ENCODE measurements at places on chromosomes 2 and 18.

- DNase-seq, result no peak
Measured at GRCh38 chr2:139409212-139409611, 629.0 kb upstream of the NXPH2 start.

GRCh38 chr2:16321872-16322271, 343.8 kb downstream of the CYRIA start:
- peak; percentile 43 for DNase-seq

DNA sequence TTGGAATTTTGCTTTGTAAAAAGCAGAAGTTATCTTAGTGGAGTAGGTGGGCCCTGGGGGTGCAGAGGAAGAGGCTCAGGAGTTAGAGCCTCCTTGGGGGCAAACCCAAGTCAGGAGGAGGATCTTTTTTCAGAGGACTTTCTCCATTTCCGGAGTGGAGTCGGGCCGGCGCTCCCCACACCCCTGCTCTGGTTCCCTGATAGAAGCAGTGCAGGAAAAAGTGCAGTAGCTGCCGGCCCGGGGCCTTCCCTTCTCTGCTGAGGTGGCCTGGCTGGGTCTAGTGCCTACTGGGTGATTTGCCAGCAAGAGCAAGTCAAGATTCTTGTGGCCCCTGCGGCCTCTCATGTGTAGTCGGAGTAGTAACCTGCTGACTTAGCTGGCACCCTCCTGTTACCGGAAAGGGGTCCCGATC, 124.2 kb upstream of the HS6ST1 start:
- peak; percentile 58 for DNase-seq

DNA sequence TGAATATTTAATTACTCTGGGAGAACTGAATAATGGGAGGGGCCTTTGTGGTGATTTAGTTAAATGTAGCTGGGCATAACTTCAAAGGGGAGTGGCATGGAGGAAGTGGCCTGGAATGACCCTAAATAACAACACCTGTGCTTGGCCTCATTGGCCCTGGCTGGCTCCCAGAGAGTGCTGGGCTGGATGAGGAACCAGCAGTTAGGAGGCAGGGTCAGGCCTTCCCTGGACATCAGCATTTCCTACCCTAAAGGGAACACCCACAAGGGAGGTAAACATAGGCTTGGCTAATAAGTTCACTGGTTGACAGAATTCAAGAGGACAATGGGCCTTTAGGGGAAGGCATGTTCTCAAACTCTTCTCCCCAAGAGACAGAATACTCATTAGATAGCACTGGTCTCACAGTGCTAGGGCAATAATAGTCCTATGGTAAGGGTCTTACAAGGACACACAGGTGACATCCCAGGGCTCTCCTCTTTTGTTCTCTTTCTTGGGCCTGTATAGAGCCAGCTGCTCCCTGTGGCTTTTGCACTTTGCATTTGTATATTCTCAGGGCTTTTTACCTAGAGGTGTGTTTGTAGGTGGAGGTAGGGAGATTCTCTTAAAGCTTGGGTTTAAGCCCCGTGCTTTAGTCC, 106.8 kb downstream of the ZNF519 start:
- DNase-seq, result peak; percentile 66

- peak; percentile 67 for DNase-seq
Measured at GRCh38 chr2:23566241-23567142, 181.5 kb downstream of the KLHL29 start.

DNA sequence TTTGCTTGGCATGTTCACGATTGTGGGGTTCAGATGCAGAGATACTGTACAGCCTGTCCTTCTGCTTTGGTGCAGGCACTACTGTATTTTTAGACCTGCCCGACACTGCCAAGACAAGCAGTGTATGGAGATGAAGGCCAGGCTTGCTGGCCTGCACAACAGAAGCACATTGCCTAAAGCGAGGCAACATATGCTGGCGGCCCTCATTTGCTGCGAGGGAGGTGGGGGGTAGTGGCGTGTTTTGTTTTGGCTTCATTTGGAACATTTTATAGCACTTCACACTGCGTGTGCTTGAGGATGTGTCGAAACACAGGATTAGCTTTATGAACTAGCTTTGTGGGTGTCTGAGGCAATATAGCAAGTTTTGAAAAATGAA, 27.0 kb downstream of the TMEM182 start:
- DNase-seq, result no peak

DNA sequence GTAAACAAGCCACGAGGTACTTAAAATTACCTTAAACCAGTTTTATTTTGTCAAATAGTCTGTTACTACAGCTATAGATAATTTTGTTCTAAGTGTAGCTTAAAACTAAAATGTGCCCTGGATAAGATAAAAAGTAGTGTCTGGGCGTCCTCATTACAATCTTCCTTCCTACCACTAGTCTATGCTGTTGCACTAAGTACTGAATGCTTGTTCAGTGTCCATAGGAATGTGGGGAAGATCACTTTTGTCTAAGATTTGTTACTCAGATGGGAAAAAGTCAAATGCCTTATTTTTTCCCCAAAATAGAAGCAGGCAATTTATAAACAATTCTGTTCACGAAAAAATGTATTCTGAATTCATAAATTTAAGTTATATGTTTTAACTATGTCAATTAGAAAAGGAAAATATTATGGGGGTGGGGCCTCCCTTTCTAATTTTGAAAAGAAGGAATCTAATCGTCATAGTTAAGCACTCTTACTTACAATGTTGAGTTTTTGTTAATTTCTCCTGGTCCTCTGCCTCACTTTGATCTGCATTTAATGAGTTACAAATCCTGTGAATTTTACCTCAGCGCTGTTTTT, 140.4 kb upstream of the VRK2 start:
- peak; percentile 73 for DNase-seq

DNA sequence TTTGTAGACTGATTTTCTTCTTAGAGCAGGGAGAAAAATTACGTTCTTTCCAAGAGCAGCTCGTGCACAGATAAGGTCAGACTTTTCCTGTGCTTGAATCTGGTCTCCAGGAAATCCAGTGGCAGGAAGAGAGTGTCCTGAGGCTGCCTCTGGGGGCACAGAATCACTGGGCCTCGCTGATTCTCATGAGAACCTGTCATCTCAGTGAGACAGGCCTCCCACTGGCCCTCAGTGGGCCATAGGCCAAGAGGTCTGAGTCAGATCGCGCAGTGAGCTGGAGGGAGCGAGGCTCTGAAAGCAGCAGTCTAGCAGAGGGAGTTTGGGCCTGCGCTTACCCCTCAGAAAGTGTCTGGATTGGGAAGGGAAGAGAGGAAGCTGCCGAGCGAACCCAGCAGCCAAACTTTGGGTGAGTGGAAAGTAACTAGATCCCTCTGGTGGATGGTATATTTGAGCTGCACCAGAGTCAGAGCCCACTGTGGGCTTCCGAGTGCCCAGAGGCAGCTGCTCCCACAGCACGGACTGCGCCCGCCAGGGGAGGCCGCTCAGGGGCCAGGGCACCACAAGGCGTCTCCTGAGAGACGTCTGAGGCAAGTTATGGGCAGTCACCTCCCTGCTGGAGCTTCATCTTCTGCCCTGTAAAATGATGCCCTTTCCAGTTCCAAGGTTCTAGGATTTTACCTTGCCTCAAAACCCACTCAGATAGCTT, 8.2 kb downstream of the GDF7 start:
- DNase-seq, result no peak

GRCh38 chr2:65778137-65778536, 345.7 kb upstream of the SPRED2 start:
- peak; percentile 27 for DNase-seq

DNA sequence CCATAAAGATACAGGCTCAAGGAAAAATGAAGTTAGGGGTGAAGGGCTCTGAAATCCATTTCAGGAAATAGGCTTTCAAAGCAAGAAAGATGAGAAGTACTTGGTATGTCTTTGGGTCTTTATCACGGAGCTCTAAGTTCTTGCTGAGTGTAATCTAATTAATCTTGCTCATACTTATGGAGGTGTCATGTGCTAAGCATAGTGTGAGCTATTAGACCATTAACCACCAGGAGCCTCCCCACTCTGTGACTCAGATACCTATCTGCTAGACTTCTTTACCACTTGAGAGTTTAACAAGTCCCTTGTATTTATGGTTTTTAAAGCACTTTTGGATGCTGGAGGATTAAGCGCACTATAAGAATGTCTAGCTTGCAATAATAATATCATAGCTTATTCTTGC, 678.7 kb downstream of the EPHA4 start:
- DNase-seq, result no peak

- DNase-seq, result no peak
Measured at GRCh38 chr18:45161850-45162249, 453.4 kb upstream of the SLC14A2 start.

GRCh38 chr2:124973396-124973795, 948.3 kb downstream of the CNTNAP5 start:
- DNase-seq, result no peak

GRCh38 chr18:6413579-6414117, 1.1 kb downstream of the L3MBTL4 start:
- no peak for DNase-seq

DNA sequence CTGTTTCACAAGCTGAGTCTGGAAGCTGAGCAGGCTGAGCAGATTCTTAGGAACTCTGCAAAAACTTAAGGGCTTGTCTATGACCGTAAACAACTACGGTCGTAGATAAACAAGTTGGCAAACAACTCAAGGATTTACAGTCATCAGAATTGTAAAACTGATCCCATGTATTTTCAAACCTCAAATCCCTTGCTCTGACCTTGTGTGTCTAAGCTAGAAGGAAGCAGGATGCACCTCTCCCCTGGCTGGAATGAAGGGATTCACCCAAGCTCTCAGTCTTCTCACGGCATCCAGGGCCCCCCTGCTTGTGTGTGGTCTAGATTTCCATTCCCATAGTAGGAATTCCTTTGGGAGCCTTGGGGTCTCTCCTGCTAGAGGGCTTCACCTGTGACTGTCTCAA, 12.4 kb upstream of the IL1RN start:
- no peak for DNase-seq

DNA sequence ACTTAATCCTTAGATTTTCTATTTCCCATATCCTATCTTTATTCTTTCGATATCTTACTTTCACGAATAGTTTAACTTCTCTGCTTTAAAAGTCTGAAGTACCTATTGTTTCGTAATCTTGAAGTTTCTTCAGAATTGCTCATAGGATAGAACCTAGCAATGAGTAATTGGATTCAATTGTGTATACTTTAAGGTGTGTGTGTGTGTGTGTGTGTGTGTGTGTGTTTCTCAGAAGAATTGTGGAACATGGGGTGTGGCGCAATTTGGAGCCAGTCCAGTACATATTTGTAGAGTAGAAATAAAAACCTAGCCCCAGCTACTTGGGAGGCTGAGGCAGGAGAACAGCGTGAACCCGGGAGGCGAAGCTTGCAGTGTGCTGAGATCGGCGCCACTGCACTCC, 897.6 kb downstream of the BCL11A start:
- no peak for DNase-seq

DNA sequence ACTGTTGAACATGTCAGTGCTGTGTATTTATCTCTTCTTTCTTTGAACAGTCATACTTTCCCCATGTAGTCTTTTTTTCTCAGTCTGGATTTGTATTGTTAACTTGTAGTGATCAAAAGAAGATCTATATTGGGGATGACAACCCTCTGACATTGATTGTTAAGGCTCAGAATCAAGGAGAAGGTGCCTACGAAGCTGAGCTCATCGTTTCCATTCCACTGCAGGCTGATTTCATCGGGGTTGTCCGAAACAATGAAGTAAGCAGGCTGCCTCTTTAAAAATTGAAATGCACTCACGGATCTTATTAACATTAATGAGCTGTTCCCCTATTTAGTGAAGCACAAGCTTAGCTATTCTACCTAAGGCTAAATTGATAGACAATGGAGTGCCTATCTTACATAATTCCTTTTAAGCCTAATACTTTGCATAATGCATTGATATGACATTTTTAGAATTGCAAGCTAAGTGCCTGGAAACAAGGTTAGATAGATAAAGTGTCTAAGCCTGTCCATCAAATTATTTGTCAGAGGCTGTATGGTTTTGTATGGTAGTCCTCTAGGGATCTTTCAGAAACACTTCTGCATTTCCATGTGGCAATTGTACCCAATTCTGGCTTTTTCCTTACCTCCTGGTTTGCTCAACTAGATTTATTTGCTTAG, 29.3 kb upstream of the FAM171B start:
- no peak for DNase-seq

DNA sequence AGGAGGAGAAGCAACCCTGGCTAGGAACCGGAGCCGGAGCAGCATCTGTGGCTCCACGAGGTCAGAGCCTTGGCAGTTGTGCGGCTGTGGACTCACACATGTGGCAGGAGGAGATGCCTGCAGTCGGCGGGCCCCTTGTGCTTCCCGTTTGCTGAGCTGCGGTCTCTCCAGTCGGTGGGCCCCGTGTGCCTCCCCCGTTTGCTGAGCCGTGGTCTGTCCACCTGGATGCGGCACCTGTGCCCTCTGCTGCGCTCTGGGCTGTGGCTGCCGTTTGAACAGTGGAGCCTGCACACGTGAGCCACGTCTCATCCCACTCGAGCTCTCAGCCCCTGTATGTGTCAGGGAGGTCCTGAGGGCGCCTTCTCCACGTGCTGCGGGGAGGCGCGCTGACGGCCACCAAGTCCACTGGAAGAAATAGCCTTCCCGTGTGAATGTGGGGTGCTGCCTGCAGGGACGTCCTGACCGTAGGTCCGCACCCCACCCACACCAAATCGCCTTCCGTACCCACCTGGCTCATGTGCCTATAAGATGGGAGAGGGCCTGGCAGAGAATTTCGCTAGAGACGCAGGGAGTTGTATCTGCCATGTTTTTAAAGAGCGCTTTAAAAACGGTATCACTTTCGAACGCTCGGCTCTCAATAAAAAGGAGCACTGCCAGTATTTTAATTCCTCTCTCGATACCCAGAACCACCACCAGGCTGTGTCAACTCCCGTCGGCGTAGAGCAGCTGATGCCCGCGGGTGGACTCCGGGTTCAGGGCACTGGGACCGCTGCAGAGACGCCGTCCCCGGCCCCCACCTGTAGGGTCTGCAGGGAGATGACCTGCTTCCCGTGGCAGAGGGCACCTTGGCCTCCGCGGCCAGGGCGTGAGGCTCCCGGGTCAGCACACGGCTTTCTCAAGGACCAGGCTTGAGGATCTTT, 117.0 kb downstream of the NFATC1 start:
- DNase-seq, result no peak

- DNase-seq, result no peak
Measured at GRCh38 chr2:240364582-240364960, 70.9 kb upstream of the GPC1 start.

DNA sequence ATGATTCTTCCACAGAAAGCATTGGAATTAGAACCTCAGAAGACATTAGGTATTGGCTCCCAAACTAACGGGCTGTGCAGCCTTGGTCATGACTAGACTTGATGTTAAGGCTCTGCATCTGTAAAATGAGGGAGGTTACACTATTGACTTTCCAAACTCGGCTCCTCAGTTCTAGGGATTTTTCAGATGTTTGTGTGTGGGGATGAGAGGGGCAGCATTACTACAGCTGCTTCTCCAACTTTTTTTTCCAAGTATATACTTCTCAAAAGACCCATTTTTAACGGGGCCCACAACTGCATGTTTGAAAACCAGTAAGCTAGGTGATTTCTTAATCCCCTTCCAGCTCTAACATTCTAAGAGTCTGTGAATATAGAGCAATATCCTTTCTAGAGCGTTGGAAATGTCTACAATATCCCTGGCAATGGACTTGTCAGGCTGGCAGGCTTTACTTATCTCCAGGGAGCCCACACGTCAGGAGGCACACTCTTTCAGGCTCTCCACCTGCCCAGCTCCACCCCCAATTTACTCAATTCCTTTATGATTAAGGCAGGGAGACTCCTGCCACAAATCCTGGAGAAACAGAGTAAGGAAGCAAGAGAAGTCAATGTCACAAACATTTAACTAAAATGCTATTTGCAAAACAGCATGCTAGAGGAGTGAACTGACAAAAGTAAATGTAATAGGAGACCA, 844 bp upstream of the MPV17 start:
- peak; percentile 37 for DNase-seq
